ENCODE measurements at places on chromosomes 6 and 20.

GRCh38 chr20:38872491-38873049 lies 53.6 kb upstream of the FAM83D start:
- no peak for DNase-seq

GRCh38 chr20:36435592-36436541 lies 105.5 kb upstream of the MYL9 start:
- DNase-seq: no peak

GRCh38 chr6:34544776-34545471 lies 11.2 kb downstream of the SPDEF start:
- no peak for DNase-seq

DNA sequence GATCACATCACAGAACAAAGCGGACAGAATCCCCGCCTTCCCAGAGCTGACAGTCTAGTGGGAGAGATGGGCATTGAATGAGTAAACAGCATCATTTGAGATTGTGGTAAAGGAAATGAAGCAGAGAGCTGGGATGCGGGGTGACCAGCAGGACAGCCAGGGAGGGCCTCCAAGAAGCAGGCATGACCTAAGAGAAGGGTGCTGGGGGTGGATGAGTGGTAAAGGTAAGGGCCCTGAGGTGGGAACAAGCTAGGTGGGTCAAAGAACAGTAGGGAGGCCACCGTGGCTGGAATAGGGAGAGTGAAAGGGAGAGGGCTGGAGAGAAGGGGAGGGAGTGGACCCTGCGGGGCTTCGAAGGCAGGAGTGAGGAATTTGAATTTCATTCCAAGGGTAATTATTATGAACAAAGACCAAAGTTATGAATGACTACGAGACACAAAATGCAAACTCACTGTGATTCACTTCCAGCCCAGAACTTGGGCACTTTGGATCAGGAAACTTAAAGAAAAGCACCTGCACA lies 61.4 kb downstream of the CEBPB start:
- no peak for DNase-seq

DNA sequence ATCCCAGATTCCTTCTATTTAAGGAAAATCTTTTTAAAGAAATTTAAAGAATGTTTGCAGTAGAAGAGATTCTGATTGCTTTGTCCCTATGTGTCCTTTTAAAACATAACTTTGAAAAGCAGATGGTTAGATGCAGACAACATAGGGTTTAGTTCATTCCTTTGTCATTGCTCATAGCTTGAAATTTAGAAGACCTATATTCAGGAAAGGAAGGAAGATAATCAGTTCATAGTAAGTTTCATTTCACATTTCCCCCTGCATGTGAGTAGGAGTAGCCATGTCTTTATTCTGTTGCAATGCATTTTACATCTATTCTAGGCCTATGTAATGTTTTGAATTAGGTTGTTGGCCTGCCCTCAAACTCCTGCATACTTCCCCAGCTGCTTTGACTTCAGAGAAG lies 197.9 kb upstream of the GRIK2 start:
- no peak for DNase-seq

DNA sequence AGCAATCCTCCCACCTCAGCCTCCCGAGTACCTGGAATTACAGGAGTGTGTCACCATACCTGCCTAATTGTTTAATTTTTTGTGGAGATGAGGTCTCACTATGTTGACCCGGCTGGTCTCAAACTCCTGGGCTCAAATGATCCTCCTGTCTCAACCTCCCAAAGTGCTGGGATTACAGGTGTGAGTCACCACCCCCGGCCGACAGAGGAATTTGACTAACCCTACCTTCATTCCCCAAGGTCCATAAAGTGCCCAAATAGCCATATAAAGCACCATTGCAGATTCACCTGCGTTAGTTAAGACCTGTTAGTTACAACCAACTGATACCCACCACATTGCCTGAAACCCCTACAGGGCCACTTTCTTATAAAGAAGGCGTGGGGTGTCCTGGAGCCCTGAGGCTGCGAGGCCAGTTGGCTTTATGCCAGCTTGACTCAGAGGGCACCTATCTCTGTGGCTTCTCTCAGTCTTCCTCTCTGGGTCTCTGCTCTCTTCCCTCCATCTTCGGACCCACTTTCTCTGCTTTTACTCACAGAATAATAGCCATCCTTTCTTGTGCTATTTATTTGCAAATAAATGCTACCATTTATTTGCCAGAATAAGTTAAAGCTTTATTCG lies 65.6 kb downstream of the SLC2A10 start:
- no peak for DNase-seq

DNA sequence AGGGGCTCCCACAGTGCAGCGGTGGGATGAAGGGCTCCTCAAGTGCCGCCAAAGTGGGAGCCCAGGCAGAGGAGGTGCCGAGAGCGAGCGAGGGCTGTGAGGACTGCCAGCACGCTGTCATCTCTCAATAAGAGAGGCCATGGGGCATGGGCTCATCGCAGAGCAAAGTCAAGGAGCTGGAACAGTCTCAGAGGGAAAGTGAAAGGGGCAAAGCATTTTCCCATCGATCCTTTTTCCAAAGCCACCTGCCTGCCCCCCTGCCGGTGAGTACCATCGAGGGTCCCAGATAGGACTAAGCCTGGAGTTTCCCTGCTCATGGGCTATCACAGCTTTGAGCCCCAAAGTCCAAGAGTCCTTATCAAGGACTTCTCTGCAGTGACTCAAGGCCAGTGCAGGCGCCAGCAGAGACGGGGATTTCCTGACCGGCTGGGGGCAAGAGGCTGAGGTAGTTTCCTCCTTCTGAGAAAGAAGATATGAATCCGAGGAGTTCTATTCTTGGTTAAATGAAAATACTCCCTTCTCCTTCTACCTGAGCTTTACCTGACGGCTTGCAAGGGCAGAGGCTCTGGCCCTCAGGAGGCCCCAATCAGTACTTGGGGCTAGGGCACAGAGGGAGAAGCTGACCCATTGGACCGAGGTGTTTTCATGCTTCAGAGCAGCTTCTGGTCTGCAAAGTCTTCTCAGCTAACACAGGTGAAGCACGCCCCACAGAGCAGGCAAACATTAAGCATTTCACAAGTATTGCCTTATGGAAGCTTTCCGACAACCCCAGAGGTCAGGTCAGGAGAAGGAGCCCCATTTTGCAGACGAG lies 22.6 kb downstream of the ETV7 start:
- no peak for DNase-seq

GRCh38 chr6:118908441-118908840 lies 14.5 kb downstream of the ASF1A start:
- DNase-seq: no peak

DNA sequence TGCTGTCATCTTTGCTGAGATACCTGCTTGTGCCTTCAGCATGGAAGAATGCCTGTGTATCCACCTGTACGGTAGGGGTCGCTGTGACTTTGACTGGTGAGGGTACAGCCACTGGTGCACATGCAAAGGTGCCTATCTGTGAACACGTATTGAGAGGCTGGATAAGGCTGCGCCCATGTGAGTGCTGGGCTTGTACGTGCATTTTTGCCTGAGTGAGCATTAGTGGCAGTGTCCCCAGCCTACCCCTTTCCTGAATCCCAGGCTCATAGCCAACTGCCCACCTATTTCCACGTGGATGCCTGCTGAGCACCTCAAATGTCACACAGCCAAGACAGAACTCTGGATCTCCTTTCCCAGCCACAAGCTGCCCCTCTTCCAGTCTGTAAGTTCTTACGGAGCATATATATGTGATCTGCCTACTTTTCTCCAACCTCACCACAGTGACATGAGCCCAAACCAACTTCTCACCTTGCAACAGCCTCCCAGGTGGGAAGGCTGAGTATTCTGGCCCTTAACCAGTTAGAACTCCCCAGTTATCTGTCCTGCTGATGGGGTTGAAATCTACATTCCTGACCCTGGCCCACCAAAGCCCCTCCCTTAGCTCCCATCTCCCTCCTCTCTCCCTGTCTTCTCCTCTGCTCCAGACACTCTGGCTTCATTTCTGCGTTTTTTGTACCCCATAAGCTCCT lies 1.1 kb upstream of the SLC2A10 start:
- no peak for DNase-seq

- no peak for DNase-seq
Observed at GRCh38 chr6:25175681-25176080, 103.5 kb upstream of the CARMIL1 start.

DNA sequence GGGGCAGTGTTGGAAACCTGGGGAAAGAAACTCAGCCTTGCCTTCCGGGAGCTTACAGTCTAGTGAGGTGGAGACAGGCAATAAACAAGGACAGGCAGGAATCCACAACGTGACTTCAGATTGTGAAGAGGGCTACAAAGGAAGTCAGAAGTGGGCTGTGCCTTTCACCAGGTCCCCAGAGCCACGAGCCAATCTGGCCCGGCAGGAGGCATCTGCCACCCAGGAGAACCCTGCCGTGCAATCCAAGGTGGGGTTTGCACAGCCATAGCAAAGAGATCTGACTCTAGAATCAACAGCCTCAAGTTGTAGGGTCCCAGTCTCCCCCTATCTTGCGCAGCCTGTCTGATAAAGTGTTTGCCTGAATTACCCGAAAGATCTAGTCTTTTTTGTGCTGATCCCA lies 5.5 kb downstream of the SLC32A1 start:
- DNase-seq: no peak

DNA sequence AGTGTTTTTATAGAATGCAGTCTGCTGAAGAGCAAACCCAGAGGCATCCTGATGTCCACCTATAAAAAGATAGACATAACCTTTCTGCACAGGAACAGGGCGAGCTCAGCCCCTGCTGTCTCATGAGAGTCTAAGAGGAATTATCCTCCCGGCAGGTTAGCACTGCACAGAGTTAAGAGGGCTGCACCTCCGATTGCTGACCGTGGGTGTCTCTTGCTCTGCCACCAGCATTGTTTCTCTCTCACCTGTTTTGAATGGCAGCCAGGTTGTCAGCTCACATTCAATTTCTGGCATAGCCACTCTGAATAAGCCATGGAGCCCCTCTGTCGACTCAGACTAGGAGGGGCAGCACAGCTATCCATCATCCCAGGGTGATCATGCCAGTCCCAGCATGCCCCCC lies 211.2 kb downstream of the PHACTR1 start:
- no peak for DNase-seq

DNA sequence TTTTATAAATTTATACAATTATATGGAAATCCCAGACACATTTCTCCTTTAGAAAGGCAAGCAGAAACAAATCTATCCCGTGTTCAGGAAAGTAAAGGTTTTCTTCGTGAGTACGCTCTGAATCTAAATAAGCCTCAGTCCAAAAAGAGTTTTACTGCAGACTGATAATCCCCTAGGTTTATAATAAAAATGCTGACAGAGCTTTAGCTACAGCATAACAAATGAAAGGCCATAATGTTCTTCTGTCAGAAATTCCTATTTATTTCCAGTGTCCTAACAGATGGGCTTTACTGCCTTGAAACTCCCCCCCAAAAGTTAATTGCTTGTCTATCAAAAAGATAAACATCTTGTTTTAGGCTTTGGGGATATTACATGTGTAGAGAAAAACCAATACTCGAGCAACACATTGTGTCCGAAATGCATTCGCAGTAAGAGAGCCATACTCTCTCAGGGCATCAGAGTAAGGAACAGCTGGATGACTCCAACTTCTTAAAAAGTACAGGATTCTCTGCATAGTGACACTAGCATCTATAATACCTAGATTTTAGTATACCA lies 109.0 kb downstream of the PRKN start:
- no peak for DNase-seq

DNA sequence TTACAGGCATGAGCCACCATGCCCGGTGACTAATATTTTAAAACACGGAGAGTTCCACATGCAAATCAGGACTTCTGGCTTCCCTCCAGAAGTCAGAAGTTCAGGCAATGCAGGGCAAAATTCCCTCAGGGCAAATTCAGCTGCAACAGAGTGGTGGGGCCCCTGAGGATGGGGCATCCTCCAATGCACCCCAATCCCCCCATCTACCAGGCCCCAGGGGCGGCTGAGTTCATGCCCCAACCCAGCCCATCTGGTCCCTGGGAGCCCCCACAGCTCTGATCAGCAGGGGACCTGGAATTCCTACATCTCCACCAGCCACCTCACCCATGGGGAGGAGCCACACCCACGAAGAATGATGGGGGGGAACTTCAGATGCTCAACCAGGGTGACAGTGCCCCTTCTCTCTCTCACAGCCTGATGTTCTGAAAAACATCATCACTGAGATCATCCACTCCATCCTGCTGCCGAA lies 22.6 kb downstream of the BPIFB1 start:
- no peak for DNase-seq

DNA sequence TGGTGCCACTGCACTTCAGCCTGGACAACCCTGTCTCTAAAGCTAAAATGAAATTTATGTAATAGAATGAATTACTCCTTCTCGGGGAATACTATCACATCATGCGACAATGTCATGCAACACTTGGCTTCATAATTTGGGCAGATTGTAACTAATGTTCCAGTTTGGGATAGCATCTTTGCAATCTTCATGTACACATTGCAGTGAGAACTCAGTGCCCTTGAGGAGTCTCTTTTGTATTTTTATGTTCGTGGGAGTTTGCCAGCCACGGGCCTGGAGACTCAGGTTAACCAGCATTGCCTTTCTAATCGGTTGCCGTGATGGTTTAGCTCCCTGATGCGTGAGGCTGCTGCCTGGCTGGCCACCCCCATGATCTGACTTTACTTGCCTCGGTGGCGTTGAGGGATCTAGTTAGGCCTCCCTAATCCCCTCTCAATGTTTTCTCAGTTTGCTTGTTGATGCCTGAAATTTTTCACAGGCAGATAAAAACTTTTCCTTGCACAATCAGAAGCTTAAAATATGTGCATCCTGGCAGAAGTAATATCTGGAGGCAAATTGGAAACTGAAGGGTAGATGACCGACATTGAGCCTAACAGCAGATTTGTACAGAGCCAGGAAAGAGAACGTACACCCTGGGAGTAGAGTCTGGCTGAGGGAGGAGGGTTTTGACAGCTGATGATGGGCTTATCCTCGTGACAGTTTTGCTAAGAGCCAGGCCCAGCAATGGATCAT lies 2.4 kb downstream of the GMPR start:
- DNase-seq: no peak

DNA sequence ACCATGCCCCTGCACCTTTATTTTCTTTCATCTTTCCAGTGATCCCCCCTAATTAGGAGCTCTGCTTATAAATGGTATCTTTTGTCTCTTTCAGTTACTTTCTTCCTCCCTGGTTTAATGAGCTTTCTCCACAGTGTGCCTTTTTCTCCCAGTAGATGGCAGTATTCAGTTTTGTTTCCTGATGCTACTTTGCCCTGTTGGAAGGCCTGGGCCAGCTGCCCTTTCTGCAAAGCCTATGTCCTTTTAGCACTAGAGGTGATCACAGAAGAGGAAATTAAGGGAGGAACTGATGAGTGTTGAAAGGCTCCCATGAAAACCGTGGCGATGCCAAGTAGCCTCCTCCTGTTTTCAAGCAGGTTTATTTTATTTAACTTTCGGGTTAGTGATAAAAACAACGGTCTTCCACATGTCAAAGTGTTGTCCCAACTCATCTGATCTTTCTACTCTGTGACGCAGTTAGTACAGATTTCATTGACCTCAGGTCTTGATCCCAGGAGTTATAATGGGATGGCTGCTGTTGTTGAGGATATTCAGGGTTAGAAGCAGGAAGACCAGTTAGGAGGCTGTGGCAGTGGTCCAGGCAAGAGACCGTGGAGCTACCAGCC lies 184.2 kb upstream of the BMP2 start:
- no peak for DNase-seq

DNA sequence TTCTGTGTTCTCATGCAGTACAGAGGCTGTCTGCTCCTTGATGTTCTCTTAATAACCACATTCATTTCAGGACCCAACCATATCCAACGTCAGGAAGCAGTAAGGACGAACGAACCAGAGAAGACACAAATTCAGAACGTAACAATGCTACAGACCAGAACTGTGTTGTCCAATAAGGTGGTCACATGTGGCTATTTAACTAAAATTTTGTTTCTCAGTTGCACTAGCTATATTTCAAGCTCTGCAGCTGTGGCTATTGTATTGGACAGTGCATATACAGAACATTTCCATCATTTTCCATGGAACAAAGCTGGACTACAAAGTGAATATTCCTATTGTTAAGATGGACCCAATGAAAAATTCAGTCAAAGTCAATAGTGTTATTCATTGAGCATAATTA lies 27.0 kb downstream of the MAP7 start:
- no peak for DNase-seq

Data from SIG-M5 (cell line).